ENCODE measurements at places on chromosomes 5 and 9. TPM values are rescaled to one million over a fixed set of nuclear protein-coding genes. Genes with fewer than 3 reads are reported as not detected.

SMIM33 gene
- total RNA-seq = not detected

- DNase-seq = no peak
These were observed 401.3 kb downstream of the ENC1 start for GRCh38 chr5:74239261-74239660.

- no peak for DNase-seq
These were observed 13.4 kb downstream of the ABLIM3 start for GRCh38 chr5:149154650-149155049.

GRCh38 chr9:134644725-134645606 is 3.4 kb downstream of the COL5A1 start:
- no peak for DNase-seq

DNA sequence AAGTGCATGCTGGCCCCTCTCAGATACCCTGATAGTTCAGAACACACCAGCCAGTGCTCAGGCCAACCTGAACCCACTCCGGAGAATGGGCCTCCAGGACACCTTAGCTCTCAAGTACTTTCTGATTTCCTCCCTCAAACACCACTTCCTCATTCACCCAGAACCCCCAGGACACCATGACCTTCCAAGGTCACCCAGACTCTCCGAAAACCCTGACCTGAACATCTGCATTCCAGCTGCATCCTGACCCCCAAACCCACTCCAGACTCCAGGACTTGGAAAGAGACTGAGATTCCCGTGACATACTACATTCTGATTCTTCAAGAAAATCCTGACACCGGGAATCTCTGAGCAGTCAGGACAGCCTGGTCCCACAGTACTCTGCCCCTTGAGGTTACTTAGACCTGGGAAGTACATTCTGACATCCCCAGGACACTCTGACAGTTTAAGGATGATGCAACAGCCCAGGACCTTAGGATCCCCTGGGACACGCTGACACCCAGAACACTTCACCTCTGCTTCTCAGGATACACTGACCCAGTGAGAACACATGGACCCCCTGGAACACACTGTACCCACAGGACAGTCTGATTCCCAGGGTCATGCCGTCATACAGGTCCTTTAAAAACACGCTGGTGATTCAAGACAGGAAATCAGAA is 747 bp upstream of the PROP1 start:
- no peak for DNase-seq

Data from Caco-2 (cell line).